ENCODE measurements at places on chromosomes 4 and X.

DNA sequence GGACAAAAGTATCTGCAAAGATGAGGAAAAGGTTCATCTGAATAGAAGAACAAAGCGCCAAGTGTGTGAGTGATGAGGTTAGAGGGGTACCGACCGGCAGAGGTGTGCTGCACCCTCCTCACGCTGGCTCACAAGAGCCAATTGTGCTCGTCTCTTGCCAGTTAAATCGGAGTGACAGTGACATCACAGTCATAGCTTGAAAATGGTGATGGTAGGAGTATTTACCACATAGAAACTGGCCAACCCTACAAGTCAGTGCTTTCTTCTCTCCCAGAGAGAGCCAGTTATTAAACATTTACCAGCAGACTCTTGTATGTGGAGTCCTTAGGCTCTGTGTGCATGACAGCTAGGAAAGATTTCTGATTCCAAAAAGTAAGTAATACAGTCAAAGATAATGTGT, 32.4 kb downstream of the CLDN22 start:
- DNase-seq: no peak

DNA sequence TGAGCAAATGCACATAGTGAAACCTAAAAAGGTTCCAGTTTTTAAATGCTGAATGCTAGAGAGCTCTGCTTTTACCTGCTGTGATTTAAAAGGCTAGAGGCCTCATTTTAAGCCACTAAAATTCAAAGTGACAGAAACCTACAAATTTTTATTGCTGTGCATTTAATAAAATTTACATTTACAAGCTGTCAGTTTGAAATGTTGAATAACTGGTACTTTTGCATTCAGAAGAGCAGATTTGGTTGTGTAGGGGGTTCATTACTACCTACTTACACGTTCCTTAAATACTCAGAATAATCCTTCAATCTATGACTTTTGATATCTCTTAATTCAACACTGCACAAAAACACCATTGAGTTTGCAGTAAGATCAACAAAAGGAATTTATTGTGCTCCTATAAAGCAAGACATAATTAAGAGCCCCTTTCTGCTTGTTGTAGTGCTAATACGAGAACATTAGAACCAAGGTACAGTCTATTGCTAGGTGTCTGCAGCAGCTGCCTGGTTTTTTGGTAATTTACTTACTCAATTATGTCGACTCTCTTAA, 27.9 kb downstream of the NKX3-2 start:
- no peak for DNase-seq

DNA sequence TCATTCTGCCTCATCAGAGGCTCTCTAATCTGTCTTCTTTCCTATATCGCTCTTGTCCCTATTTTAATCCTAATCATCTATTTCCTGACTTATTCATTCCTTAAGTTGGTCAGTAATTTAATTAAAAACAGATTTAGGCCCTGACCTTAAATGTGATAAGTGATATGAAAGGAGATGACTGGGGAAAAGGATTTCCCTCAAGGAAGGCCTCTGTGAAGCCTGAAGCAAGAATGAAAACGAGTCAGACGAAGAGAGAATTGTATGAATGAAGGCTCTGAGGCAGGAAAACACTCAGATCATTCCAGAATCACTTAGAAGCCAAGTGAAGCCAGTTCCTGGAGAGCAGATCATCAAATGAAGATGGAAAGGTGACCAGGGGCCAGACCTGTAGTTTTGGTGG, 22.1 kb downstream of the PKD2 start:
- no peak for DNase-seq

- DNase-seq: no peak
Measured at GRCh38 chr4:95469617-95470016, 79.2 kb downstream of the UNC5C start.

GRCh38 chr4:13534344-13535063, 9.8 kb downstream of the NKX3-2 start:
- no peak for DNase-seq

DNA sequence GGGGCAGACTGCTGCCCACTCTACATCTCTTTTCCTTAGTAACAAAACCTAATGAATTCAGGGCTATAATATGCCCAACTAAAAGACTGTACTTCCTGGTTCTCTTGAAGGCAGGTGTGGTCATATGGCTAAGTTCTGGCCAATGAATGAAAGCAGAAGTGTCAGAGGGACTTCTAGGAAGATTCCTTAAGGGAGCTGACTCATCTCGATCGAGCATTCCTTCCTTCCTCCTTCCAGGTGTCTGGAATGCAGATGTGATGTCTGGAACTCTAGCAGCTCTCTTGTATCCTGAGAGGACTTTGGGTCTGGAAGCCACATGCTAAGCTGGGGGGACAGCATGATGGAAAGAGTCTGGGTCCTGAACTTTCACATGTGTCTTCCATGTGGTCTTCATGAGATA, 116.2 kb upstream of the STX18 start:
- no peak for DNase-seq

DNA sequence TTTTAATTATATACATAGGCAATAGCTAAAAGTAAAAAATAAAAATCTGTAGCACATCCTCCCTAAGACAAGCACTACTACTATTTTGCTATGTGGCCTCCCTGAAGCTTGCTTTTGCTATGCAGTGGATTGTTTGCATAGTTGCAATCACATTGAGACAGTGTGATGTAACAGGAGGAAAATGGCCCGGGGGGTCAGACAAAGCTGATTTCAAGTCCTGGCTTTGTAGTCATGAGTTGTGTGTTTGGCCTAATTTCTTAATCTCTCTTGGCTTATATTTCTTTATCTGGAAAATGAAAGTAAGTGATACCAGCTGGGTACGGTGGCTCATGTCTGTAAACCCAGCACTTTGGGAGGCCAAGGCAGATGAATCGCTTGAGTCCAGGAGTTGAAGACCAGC, 166.6 kb downstream of the LHFPL1 start:
- DNase-seq: no peak

- DNase-seq: no peak
Measured at GRCh38 chr4:76252271-76252653, 741 bp downstream of the FAM47E start.

All from amygdala (tissue), 56 donors.